ENCODE measurements at places on chromosomes 3 and 15.

- H3K27ac ChIP-seq = no peak overlapping the region
- no peak for DNase-seq
- H3K4me1 ChIP-seq = no peaks in the 10 kb centered on the region
- no peak overlapping the region for H3K4me3 ChIP-seq
Measured at GRCh38 chr3:183991403-183991802, 26.3 kb downstream of the ABCC5 start.

GRCh38 chr15:83927704-83928391 is 273.9 kb downstream of the ADAMTSL3 start:
- DNase-seq = no peak
- no peak overlapping the region for H3K4me3 ChIP-seq
- peaks cover 11% of the 10 kb centered on the region for H3K27me3 ChIP-seq
- H3K36me3 ChIP-seq = no peaks in the 10 kb centered on the region
- H3K27ac ChIP-seq = no peak overlapping the region
- H3K4me1 ChIP-seq = no peaks in the 10 kb centered on the region

GRCh38 chr3:122104515-122105194 is 49.5 kb downstream of the CD86 start:
- DNase-seq = no peak
- H3K4me3 ChIP-seq = no peak overlapping the region
- H3K4me1 ChIP-seq = no peaks in the 10 kb centered on the region

DNA sequence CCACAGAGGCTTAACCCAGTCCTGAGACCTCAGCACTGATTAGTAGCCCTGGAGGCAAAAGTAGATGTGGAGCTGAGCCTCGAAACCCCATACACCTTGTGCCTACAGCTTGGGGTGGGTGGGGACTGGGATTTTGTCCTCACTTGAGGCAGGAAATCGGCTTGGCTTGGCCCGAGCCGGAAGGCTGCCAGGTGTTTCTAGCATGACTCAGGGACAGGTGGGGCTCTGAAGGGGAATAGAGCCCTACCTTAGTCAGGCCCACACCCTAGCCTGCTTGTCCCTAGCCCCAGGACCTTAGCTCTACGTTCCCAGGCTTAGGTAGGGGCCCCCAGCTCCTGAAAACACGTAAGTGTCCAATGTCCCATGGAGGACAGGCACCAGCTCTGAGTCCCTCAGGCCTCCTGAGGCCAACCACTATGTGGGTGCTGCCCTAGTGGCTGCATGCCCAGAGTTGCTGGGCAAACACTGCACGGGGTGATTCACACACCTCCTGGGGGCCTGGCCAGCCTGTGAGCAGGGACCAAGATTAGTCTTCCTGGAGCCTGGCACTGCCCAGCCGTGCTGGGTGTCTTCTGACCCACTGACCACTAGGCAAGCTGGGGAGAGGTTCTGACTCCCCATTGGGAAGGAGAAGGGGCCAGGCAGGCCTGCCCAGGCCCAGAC is 3.1 kb downstream of the MST1R start:
- H3K36me3 ChIP-seq = peaks cover 24% of the 10 kb centered on the region
- peak overlapping the region; percentile 98 for H3K27ac ChIP-seq
- peaks cover 58% of the 10 kb centered on the region for H3K4me1 ChIP-seq
- no peaks in the 10 kb centered on the region for H3K27me3 ChIP-seq

DNA sequence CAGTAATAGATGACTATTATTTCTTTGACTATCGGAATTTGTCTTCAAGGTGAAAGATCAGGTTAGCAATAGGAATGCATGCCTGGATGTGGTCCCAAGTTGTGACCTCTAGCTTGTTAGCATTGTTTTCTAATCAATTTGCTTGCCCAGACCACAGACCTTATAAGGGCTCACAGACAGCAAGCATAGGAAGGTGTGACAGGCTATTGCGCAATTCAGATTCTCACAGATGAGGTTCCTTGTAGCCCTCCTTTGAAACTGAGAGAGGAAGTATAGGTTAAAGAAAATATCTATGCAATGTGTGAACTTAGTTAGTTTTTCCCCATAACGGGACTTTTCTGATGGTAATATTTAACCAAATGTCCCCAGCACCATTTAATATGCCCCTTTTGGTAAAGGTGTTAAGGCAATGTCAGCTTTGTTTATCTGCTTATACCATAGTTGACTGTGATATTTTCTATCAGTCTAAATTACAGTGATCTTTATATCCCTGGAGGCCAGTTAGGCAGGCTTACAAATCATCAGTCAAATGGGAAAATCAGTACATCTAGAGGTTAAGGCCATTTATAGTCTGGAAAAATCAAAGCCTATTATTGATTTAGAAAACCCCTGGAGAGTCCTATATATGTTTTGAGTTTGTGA is 168.1 kb upstream of the MBNL1 start:
- H3K4me3 ChIP-seq = no peak overlapping the region
- DNase-seq = no peak
- no peaks in the 10 kb centered on the region for H3K27me3 ChIP-seq
- no peak overlapping the region for H3K27ac ChIP-seq
- no peaks in the 10 kb centered on the region for H3K4me1 ChIP-seq

DNA sequence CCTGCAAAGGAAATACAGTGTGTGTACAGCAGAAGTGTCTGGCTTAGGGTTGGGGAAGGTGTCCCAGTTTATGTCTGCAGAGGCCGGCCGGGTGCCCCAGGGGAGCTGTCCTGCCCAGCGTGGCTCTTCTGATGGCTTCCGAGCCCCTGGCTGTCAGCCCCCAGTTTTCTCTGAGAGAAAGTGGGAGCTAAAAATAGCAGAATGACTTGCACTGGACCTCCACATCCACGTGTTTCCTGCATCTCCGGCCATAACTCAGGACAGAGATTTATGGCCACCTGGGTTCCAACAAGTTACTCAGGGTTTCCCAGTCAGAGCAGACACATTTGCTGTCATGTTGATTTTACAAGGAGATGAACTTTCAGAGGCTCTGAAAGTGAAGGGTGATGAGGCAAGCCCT is 192.0 kb downstream of the ATP10A start:
- no peak overlapping the region for H3K4me3 ChIP-seq
- H3K27ac ChIP-seq = no peak overlapping the region
- no peaks in the 10 kb centered on the region for H3K36me3 ChIP-seq
- H3K27me3 ChIP-seq = no peaks in the 10 kb centered on the region
- H3K4me1 ChIP-seq = no peaks in the 10 kb centered on the region
- DNase-seq = no peak

DNA sequence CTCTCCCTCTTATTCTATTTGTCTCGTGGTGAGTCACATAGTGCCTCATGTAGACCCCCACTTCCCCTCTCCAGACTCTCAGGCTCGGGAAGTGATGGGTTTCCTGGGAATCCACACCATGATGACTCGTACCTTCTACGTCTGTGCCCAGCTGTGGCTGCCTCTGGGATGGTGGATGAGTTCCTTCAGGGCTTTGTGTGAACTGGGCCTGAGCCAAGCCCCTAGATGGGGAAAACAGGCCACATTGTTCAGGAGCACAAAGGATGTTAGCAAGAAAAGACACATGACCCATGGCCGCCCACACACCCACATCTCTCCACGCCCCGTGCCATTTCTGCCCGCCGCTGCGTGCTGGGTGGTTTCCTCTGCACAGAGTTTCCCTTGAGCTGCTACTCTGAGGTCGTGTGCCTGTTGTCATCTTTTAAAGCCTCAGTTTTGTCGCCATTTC is 10.5 kb downstream of the ISG20 start:
- H3K27ac ChIP-seq = peak overlapping the region; percentile 27
- DNase-seq = peak; percentile 34
- H3K4me1 ChIP-seq = peaks cover 26% of the 10 kb centered on the region
- no peaks in the 10 kb centered on the region for H3K27me3 ChIP-seq
- no peak overlapping the region for H3K4me3 ChIP-seq

DNA sequence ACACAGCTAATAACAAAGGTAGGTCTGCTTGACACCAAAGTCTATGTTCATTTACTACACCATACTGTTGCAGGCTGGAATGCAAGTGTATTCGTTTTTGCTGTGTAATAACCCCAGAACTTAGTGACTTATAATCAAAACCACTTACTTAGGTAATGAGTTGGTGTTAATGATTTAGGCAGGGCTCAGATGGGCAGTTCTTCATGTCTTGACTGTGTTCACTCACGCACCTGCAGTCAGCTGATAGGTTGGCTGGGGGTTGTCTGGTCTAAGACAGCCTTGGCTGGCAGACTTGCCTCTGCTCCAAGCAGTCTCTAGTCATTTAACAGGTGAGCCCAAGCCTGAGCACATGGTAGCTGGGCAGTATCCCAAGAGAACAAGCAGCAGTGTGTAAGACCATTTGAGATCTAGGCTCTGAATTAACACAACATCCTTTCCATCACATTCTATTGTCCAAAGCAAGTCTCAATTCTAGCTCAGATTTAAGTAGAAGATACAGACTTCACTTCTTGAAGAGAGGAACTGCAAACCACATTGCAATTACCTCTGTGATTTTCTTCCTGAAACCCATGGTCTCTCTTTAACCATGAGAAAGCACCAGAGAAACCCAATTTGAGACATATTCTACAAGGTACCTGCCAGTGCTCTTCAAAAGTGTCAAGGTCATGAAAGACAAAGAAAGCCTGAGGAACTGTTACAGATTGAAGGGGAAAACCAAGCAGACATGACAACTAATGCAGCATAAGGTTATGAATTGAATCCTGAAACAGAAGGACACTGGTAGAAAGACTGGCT is 13.3 kb upstream of the DCLK3 start:
- H3K4me3 ChIP-seq = no peak overlapping the region
- H3K36me3 ChIP-seq = no peaks in the 10 kb centered on the region
- H3K4me1 ChIP-seq = no peaks in the 10 kb centered on the region
- peaks cover 44% of the 10 kb centered on the region for H3K27me3 ChIP-seq
- DNase-seq = no peak
- H3K27ac ChIP-seq = no peak overlapping the region

GRCh38 chr3:183870563-183870962 is 14.1 kb downstream of the PARL start:
- H3K4me3 ChIP-seq = no peak overlapping the region
- H3K27ac ChIP-seq = no peak overlapping the region
- H3K27me3 ChIP-seq = no peaks in the 10 kb centered on the region
- DNase-seq = no peak
- H3K4me1 ChIP-seq = no peaks in the 10 kb centered on the region

GRCh38 chr3:6301626-6302025 is 559.3 kb upstream of the GRM7 start:
- H3K4me3 ChIP-seq = no peak overlapping the region
- no peaks in the 10 kb centered on the region for H3K27me3 ChIP-seq
- H3K36me3 ChIP-seq = no peaks in the 10 kb centered on the region
- H3K4me1 ChIP-seq = no peaks in the 10 kb centered on the region
- no peak for DNase-seq
- H3K27ac ChIP-seq = no peak overlapping the region

GRCh38 chr3:36677331-36678007 is 86.9 kb downstream of the DCLK3 start:
- no peak overlapping the region for H3K27ac ChIP-seq
- no peaks in the 10 kb centered on the region for H3K27me3 ChIP-seq
- peak; percentile 29 for DNase-seq
- H3K4me1 ChIP-seq = peaks cover 3% of the 10 kb centered on the region
- no peak overlapping the region for H3K4me3 ChIP-seq

DNA sequence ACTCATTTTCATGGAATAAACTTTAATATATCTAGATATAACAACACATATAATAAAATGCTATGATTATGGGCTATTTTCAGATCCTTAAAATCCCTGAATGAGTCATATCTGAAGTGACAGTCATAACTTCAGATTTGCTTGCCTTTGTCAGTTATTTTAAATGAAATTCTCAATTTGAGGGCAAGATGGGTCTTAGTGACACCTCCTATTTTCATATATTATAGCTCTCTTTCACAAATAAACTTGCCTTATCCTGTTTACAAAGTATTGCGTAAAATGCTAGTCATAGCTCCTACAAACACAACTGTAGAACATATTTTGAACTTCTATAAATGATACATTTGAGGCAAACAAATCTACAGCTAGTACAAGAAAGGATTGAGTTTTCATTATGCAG is 6.2 kb upstream of the THRB start:
- H3K27me3 ChIP-seq = no peaks in the 10 kb centered on the region
- no peak for DNase-seq
- H3K36me3 ChIP-seq = no peaks in the 10 kb centered on the region
- no peak overlapping the region for H3K4me3 ChIP-seq

DNA sequence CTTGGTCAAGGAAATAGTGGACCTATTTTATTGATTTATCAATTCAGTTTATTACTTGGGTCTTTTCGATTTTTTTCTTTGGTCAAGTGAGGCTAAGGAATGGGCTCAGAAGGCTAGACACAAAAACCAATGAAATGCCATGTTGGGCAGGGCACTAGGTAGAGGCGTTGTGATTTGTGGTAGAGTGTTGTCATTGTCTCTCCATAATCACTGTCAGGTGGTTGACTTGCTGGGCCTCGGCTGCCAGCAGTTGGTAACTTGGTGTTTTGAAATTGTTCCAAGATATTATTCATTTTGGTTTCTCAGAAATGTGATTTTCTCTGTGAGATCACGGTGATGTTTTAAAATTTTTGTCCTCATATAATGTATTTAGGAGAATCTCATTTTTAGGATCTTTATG is 173.6 kb downstream of the KLHL25 start:
- H3K4me1 ChIP-seq = no peaks in the 10 kb centered on the region
- H3K4me3 ChIP-seq = no peak overlapping the region
- H3K36me3 ChIP-seq = no peaks in the 10 kb centered on the region

DNA sequence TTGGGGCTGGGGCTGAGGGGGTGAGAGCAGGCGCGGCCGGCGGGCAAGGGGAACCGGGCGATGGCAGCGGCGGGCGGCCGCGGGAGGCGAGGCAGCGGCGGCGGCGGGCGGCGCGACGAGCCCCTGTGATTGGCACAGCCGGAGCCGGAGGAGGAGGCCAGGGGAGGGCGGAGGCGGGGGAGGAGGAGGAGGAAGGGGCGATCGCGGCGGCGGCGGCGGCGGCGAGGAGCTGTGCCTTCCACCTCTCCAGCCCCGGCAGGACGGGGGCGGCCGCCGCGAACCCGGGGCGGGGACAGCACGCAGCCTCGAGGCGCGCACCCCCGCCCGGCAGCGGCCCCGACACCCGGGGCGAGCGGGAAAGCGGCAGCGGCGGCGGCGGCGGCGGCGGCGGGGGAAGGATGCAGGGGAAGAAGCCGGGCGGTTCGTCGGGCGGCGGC is at the start of gene SLCO3A1:
SLCO3A1 (plus strand) TSS at position 198 of the 437 bp plus-strand sequence.
- no peaks in the 10 kb centered on the region for H3K36me3 ChIP-seq
- H3K4me1 ChIP-seq = no peaks in the 10 kb centered on the region
- DNase-seq = no peak
- peaks cover 11% of the 10 kb centered on the region for H3K27me3 ChIP-seq
- peak within 1 kb of the TSS; percentile 65 for H3K4me3 ChIP-seq

DNA sequence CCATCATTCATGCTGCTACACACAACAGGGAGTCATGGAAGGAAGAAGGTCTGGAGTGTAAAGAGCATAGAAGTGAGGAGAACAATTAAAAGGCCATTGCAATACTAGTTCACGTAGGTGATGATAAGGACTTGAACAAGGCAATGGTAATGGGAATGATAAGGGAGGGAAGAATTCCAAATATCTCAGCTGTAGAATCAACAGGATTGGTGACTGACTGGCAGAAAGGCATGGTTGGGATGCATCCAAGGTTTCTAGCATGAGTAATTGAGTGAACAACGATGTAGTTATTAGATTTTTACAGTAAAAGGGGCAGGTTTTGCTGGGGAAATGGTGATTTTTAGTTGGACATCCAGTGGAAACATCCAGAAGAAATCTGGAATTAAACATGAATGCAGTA is 2.4 kb upstream of the SEC62 start:
- peaks cover 3% of the 10 kb centered on the region for H3K4me1 ChIP-seq
- no peak overlapping the region for H3K4me3 ChIP-seq
- no peak for DNase-seq
- no peaks in the 10 kb centered on the region for H3K36me3 ChIP-seq
